ENCODE measurements at places on chromosomes 12 and 14.

GRCh38 chr14:75793806-75794205 is 132.8 kb downstream of the TTLL5 start:
- no peaks in the 10 kb centered on the region for H3K27me3 ChIP-seq
- H3K27ac ChIP-seq = peak overlapping the region; percentile 5
- H3K36me3 ChIP-seq = no peaks in the 10 kb centered on the region
- H3K4me1 ChIP-seq = no peaks in the 10 kb centered on the region

DNA sequence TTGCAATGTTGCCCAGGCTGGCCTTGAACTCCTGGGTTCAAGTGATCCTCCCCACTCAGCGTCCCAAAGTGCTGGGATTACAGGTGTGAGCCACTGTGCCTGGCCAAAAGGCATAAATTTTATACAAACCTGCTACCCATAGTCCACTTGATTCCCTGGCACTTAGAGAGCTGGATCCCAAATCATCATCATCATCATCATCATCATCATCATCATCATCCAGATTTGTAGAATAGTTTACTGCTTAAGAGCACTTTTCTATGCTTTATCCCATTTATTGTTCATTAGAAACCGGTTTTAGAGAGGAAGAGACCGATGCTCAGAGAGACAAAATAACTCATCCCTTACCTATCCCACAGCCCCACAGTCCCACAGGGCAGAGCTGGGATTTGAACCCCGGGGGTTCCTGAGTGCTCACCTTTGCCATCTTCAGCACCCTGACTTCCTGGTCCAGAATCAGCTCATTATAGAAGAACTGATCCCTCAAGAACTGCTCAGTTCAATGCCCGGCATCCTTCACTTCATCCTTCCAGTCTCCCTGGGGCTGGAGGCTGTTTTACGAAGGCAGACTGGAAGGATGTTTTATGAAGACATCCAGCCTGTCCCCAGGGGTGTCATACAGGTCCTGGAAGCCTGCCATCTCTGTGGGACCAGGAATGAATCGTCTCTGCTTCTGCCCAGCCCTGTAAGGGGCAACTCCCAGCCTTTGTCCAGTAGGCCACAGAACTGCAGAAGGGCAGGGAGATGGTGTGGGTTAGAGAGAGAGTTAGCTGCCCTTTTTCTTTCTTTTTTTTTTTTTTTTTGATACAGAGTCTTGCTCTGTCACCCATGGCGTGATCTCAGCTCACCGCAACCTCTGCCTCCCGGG is 20.2 kb upstream of the OASL start:
- H3K4me1 ChIP-seq = no peaks in the 10 kb centered on the region
- peak; percentile 50 for DNase-seq
- no peaks in the 10 kb centered on the region for H3K27me3 ChIP-seq
- no peak overlapping the region for H3K27ac ChIP-seq
- H3K36me3 ChIP-seq = no peaks in the 10 kb centered on the region

DNA sequence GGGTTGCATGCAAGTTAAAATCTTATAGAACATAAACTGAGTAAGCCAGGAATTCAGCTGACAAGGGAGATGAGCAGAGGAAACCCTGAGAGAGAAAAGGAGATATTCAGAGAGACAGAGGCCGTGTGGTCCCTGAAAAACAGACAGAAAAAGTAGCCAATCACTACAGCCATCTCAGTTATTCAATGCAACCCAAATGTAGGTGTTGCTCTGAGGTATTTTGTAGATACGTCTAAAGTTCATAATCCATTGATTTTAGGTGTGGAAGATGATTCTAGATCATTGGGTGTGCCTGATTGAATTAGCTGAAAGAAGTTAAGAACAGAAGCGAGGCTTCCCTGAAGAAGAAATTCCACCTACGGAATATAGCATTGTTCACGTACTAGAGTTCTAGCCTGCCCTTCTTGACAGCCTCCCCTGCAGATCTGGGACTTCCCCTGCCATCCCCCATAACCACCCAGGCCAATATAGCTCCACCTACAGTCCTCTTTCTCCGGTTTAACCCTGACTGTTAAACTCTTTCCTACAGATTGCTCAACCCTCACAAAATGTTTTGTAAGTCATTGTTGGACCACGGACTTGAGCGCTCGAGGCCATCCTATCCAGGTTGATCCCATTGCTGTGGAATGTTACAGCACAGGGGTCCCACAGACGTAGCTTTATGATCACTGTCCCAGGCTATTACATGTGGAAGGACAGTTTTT is 21.7 kb downstream of the AICDA start:
- no peaks in the 10 kb centered on the region for H3K4me1 ChIP-seq
- no peak for DNase-seq
- H3K4me3 ChIP-seq = no peak overlapping the region
- no peaks in the 10 kb centered on the region for H3K36me3 ChIP-seq
- H3K27me3 ChIP-seq = no peaks in the 10 kb centered on the region

GRCh38 chr14:75155169-75155568 is 21.2 kb downstream of the TMED10 start:
- H3K27me3 ChIP-seq = no peaks in the 10 kb centered on the region
- no peaks in the 10 kb centered on the region for H3K4me1 ChIP-seq
- H3K4me3 ChIP-seq = no peak overlapping the region
- no peak for DNase-seq
- peaks cover 12% of the 10 kb centered on the region for H3K36me3 ChIP-seq
- H3K27ac ChIP-seq = no peak overlapping the region

DNA sequence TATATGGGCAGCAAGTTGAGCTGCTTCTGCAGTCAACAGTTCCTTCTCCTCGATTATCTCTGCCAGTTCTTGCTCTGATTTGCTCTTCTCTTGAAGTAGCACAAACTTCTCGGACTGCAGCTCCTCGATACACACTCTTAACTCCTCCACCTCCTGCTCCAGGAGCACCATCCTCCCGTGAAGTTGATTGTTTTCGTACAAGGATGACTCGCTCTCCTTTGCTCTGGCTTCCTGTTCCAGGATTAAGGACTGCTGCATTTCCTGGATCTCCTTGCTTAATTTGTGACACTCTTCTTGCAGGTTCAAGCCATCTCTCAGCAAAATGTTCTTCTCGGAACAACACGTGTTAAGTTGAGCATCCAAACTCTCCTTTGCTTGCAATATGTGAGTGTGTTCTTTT is 56.2 kb upstream of the VPS33A start:
- no peaks in the 10 kb centered on the region for H3K27me3 ChIP-seq
- peaks cover 45% of the 10 kb centered on the region for H3K36me3 ChIP-seq
- no peak overlapping the region for H3K27ac ChIP-seq
- H3K4me3 ChIP-seq = no peak overlapping the region
- DNase-seq = no peak
- no peaks in the 10 kb centered on the region for H3K4me1 ChIP-seq

- H3K36me3 ChIP-seq = no peaks in the 10 kb centered on the region
- DNase-seq = no peak
- no peak overlapping the region for H3K27ac ChIP-seq
These were observed 332.4 kb upstream of the LRIG3 start for GRCh38 chr12:59252731-59253130.

GRCh38 chr14:41605550-41606281 is 960 bp upstream of the LRFN5 start:
- no peaks in the 10 kb centered on the region for H3K36me3 ChIP-seq
- H3K27me3 ChIP-seq = peaks cover 5% of the 10 kb centered on the region
- DNase-seq = no peak
- H3K27ac ChIP-seq = peak overlapping the region; percentile 59

DNA sequence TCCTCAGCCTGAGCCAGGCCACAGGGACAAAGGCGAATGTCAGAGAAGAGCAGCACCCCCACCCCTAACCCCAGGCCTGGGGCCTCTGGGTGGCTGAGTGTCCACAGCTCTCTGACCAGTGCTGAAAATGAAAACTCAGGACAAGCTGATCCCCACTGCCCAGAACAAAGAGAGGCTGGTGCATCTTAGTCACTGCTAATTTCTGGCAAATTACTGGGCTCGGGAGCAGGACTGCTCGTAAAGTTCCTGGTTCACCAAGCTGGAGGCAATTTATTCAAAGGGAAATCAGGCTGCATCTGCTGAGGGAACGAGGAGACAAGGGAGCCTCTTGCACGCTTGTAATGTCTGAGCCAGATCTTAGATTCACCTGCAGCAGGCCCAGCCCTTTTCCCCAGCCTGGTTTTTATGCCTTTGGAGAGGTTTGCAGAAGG is 43.2 kb downstream of the CALM1 start:
- H3K27me3 ChIP-seq = no peaks in the 10 kb centered on the region
- no peaks in the 10 kb centered on the region for H3K4me1 ChIP-seq
- no peak overlapping the region for H3K27ac ChIP-seq
- no peak for DNase-seq
- H3K36me3 ChIP-seq = no peaks in the 10 kb centered on the region
- H3K4me3 ChIP-seq = no peak overlapping the region

- no peak for DNase-seq
- H3K27me3 ChIP-seq = no peaks in the 10 kb centered on the region
- H3K4me3 ChIP-seq = no peak overlapping the region
- no peaks in the 10 kb centered on the region for H3K36me3 ChIP-seq
- H3K27ac ChIP-seq = no peak overlapping the region
- no peaks in the 10 kb centered on the region for H3K4me1 ChIP-seq
These were observed 63.7 kb upstream of the BDKRB2 start for GRCh38 chr14:96140952-96141351.

GRCh38 chr14:59055439-59056045 is 132.9 kb upstream of the DAAM1 start:
- no peak for DNase-seq
- no peak overlapping the region for H3K4me3 ChIP-seq
- no peaks in the 10 kb centered on the region for H3K27me3 ChIP-seq
- no peak overlapping the region for H3K27ac ChIP-seq

- no peak overlapping the region for H3K4me3 ChIP-seq
- no peak for DNase-seq
- H3K27ac ChIP-seq = no peak overlapping the region
- H3K36me3 ChIP-seq = no peaks in the 10 kb centered on the region
These were observed 4.9 kb upstream of the KRT8 start for GRCh38 chr12:52909796-52910195.

DNA sequence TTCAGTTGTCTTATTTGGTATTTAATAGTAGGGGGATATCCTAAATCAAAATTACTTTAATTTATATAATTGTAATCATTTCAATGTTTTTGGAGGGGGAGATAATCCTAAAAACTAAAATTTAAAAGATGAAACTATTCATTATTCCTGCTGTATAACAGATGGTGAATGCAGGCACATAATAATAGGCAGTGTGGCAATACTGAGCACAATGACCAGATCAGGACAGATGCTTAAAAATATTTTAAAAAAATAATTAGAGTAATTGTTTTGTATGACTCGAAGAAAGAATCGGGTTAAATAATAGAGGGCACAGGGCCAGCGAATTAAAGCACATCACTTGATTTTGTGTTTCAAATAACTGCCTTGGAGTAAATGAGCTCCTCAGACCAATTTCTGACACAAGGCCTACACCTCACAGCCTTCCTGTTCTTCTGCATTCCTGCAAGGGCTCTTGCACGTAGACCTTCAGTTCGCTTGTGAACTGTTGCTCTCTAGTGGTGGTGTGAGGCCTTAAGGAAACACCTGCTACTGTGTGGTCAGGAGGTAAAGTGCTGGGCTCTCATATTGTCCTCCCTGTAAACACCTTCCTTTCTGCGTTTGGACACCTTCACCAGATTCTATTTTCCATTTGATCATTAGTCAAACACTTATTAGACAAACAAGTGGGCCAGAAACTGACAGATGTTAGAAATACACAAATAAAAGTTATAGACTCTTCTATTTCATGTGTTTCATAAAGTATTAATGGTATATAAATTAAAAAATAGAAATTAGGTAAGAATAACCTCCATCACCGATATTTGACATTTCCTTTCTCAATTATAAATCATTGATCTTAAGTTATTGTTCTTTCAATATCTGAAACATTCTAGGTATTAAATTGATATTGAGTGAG is 29.3 kb upstream of the KLRF1 start:
- no peak for DNase-seq
- no peaks in the 10 kb centered on the region for H3K4me1 ChIP-seq
- H3K36me3 ChIP-seq = no peaks in the 10 kb centered on the region
- no peaks in the 10 kb centered on the region for H3K27me3 ChIP-seq

DNA sequence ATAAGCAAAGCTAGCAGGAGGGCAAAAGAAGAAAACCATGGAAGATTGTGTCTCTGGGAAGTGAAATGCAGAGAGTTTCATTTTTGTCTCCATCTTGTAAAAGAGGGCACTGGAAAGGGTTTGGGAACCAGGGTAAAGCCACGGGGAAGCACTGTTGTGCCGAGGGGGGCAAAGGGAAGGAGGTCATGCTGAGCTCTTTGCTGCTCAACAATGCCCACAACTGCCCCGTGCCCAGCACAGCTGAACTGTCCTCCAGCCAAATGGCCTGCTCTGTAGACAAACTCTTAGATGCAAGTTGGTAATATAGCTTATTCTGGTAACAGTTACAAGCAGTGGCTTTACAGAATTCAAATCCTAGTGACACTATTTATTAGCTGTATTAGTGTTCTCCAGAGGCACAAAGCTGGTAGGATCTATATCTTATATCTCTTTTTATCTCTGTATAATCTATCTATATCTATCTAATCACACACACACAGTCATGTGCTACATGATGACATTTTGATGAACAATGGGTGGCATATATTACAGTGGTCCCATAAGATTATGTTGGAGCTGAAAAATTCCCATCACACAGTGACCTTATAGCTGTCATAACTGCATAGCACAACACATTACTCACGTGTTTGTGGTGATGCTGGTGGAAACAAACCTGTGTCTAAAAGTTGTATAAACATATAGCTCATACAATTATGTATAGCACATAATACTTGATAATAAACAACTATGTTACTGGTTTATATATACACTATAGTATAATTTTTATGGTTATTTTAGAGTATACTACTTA is 203.4 kb upstream of the DDHD1 start:
- no peak overlapping the region for H3K4me3 ChIP-seq
- H3K27me3 ChIP-seq = no peaks in the 10 kb centered on the region
- no peaks in the 10 kb centered on the region for H3K36me3 ChIP-seq
- H3K27ac ChIP-seq = no peak overlapping the region
- H3K4me1 ChIP-seq = peaks cover 9% of the 10 kb centered on the region

GRCh38 chr12:70664465-70664881 is 27.2 kb upstream of the PTPRB start:
- no peaks in the 10 kb centered on the region for H3K36me3 ChIP-seq
- no peak overlapping the region for H3K4me3 ChIP-seq
- no peak for DNase-seq
- no peak overlapping the region for H3K27ac ChIP-seq
- no peaks in the 10 kb centered on the region for H3K27me3 ChIP-seq
- no peaks in the 10 kb centered on the region for H3K4me1 ChIP-seq

GRCh38 chr12:14952299-14952921 is 9.0 kb downstream of the ARHGDIB start:
- H3K27me3 ChIP-seq = no peaks in the 10 kb centered on the region
- peak overlapping the region; percentile 65 for H3K27ac ChIP-seq
- H3K36me3 ChIP-seq = peaks cover 13% of the 10 kb centered on the region

DNA sequence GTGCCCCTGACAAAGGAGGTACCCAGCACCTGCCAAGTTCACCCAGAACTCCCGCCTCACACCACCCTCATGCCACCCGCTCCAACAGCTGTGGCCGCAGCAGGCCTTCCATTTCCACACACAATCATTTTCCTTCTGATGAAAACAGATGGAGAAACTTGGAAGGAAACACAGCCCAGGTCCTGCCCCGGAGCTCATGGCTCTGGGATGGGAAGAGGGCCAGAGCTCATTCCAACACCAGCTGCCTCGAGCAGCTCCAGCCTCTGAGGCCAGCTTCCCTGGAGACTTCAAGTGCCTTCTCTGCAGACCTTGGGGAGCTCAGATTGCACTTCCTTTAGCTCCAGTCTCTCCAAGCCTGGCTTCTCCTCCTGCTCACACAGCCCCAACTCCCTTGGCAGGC is 55.1 kb upstream of the CMKLR1 start:
- no peak for DNase-seq
- no peaks in the 10 kb centered on the region for H3K36me3 ChIP-seq
- no peak overlapping the region for H3K4me3 ChIP-seq
